MG63 (cell line): ENCODE measurements at places on chromosomes 16 and 17. TPM values are rescaled to one million over a fixed set of nuclear protein-coding genes. Genes with fewer than 3 reads are reported as not detected.

MFSD6L gene
- total RNA-seq, result not detected in 2 replicates

GRCh38 chr16:30399435-30400186 is 4.4 kb downstream of the ZNF48 start:
- DNase-seq, result no peak

MYO15B gene
- 0.15 and 4.7 TPM in 2 replicates for total RNA-seq

GRCh38 chr16:3295783-3296182 is 9.4 kb downstream of the TIGD7 start:
- DNase-seq, result no peak

GRCh38 chr17:75806822-75807500 is 22.4 kb downstream of the UNK start:
- no peak for DNase-seq

- no peak for DNase-seq
Measured at GRCh38 chr17:74491626-74492025, 25.2 kb downstream of the CD300A start.

OR3A2 gene
- total RNA-seq, result not detected in 2 replicates

TBC1D3 gene
- total RNA-seq, result not detected in 2 replicates

DNA sequence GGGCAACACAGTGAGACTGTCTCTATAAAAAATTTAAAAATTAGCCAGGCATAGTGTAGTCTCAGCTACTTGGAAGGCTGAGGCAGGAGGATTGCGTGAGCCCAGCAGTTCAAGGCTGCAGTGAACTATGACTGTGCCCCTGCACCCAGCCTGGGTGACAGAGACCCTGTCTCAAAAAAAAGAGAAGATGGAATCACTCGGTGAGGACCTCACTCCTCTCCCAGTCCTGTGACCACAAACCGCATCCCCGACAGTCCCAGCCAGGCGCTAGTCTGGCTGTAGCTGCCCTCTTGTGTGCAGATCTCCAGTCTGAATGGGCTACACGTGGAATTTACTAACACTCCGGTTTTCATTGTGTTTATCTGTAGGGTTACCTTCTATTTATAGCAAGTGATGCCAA is 11.1 kb downstream of the DEXI start:
- DNase-seq, result no peak

DNA sequence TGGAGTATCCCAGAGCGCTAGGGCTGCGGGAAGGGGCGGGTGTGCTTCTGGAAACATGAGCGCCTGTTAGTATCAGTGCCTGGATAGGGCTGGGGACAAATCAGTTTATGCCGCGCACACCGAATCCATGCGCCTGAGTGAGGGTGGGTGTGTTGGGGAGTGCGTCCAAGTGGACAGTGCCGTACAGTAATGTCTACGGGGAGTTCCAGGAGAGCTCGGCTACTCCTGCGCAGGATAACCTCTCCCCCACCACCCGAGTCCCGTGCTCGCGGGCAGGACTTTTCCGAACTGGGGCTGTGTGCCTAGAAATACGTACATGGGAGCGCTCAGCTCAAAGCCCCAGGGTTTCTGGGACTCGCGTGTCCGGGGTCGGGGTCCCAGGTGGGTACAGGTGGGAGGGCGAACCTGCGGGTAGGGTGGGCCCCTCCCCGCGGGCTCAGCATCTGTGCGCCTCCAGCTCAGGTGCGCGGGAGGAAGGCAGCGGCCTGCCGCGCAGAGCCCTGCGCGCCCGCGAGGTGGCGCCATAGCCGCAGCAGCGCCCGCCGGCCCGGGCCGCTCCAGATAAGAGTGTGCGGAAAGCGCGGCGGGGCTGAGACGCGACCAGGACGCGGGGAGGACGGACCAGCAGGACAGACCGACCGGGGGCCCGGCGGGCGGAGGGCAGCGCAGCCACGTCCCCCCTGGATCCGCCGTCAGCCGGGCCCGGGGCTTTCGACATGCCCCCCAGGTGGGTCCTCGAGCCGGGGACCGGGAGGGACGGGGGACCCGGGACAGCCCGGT is at the start of gene HIC1:
Gene HIC1 (plus strand): TSS at position 592 of the 780 bp plus-strand sequence. CDS start 1,588 bp downstream, outside the sequence.
- peak; percentile 69 for DNase-seq

ALOX12 gene
- total RNA-seq, result not detected in 2 replicates

CPHXL2 gene
- total RNA-seq, result not detected in 2 replicates

DNA sequence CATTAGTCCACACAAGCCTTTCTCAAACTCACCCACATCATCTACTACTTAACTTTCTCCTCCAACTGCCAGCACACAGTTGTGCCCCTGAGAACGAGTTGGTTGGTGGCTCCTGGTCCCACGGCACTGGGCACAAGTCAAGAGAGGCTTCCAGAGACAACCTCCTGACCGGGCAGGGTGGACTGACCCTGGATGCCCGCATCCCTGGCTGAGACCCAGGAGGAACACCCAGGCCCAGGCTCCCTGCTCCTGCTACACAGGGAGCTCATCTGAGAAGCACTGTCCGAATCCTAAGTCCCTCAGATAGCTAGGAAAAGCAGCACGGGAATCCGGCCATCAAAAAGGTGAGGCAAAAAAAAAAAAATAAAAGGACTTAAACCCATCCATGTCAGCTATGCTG is 29.0 kb downstream of the WDR45B start:
- no peak for DNase-seq

- no peak for DNase-seq
Measured at GRCh38 chr17:14748036-14748710, 447.3 kb downstream of the HS3ST3B1 start.

- DNase-seq, result no peak
Measured at GRCh38 chr16:305916-306626, 23.1 kb downstream of the PDIA2 start.

DNA sequence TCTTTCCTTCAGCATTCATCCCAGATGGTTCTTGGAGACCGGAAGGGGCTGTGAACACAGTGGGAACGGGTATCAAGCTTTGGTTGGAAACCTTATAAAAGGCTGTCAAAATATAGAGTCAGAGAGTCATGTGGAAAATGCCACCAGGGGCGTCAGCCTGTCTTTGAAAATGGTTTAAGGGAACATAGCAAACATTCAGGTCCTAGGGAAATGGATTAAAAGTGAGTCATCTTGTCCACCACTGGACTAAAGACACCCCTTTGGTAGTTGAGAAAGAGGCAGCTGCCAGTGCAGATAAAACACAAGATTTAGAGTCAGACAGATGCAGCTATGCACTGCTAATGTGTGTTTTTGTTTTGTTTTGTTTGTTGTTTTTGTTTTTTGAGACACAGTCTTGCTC is 47.8 kb upstream of the BCO1 start:
- DNase-seq, result no peak

SENP3 gene
- 85.6 and 106 TPM in 2 replicates for total RNA-seq

GRCh38 chr17:74866198-74866835 is 6.5 kb downstream of the FDXR start:
- no peak for DNase-seq

DNA sequence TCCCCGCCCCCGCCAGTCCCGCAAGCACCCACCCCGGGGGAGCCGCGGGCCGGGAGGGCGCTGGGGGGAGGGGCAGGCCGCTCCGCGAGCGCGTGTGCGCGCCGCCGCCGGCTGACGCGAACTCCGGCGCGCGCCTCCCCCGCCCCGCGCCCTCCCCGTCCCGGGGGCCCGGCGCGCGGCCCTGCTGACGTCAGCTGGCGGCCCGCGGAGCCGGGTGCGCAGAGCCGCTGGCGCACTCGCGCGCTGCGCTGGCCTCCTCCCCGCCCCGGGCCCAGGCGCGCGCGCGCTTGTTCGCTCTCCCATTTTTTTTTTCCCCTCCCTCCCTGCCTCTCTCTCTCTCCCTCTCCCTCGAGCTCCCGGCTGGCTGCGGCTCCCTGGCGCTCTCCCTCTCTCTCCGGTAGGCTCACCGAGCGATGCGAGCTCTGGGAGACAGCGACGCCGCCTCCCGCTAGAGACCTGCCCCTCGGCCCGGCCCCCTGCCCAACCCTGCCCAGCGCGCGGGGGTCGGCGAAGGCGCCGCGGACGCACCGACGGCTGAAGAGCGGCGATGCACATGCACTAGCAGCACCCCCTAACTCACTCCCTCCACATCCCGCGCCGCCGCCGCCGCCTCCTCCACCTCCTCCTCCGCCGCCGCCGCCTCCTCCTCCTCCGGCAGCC is at the start of gene GNAO1:
Gene GNAO1 (plus strand): TSS at position 334 of the 660 bp plus-strand sequence. CDS start 747 bp downstream, outside the sequence.
- DNase-seq, result peak; percentile 82

DNA sequence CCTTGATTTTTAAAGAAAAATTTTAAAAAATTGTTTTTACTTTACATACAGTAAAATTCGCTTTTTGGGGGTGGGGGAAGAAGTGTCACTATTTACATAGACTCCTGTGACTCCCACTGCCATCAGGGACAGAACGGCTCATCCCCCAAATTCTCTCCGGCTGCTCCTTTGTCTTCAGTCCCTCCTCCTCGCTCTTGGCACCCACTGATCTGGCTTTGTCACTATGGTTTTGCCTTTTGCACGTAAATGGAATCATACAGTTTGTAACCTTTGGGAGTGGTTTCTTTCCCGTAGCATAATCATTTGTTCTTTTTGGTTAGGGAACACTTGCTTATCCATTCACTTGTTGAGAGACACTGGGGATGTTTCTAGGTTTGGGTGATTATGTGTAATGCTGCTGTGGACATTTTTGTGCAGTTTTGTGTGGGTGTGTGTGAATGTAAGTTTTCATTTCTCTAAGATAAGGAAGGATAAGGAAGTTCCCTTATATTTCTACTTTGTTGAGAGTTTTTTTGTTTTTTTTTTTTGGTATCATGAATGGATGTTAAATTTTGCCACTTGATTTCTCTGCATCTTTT is 27.4 kb downstream of the RAB11FIP4 start:
- DNase-seq, result no peak

MYH2 gene
- 0.23 and 0.49 TPM in 2 replicates for total RNA-seq

GRCh38 chr17:28040406-28040805 is 2.1 kb upstream of the NLK start:
- no peak for DNase-seq

DNA sequence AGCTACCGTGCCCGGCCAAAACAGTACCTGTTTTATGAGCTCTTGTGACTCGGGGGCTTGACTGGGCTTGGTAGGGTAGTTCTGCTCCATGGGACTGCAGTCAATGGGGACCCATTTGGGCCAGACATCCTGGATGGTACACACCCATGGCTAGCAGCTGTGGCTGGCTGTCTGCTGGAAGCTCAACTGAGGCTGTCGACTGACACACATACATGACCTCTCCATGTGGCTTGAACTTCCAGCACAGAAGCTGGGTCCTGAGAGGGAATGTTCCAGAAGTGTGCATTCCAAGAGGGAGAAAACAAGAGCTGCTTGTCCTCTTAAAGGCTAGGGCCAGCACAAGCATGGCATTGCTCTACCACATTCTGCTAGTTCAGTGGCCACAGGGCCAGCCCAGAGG is 14.9 kb upstream of the NKD1 start:
- DNase-seq, result no peak

DNA sequence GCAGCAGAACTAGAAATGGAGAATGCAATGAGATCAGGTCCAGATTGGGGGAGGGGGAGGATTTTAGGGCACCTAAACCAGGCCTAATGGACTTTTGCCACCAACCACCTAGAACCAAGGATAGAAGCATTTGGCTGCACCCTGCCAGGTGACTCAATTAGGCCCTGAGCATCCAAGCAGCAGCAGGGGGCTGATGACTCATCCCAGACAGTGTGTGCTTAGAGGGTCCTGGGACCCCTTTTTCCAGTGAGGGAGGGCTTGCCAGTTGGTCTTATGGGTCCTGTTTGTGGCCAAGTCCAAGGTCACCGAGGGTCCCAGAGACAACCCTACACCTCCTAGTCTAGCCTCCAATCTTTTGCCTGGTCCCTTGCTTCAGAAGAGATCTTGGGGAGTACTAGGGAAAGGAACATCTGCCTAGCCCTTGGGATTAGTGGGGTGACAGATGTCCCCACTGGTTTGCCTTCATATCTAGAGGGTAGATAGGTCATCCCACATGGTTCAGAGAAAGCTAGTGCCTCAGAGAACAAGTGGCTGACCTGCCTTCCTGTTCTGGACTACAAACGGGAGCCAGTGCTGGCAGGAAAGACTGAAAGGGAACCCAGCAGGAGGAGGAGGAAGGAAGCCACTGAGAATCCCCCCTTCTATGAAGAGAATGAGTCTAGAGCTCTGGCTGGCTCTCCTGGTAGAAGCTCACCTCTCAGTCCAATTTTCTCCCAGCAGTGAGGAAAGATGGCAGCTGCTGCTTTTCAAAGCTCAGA is 1.6 kb upstream of the TBKBP1 start:
- DNase-seq, result peak; percentile 23

DNA sequence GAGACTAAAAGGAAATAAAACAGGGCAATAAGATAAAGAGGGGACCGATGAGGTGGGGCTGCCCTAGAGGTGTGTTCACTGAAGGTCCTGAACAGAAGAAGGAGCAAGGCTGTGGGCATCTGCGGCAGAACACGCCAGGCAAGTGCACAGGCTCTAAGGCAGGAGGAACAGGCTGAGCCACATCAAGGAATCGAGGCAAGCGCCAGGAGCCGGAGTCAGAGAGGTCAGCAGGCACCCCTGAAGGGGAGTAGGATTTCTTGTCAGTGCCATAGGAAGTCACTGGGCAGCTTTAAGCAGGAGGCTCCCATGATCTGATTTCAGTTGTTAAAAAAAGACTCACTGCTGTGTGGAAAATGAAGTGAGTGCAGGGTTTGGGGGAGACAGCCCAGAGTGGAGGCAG is 186.5 kb downstream of the KATNIP start:
- DNase-seq, result no peak

GRCh38 chr16:63442246-63442645 is 1406.0 kb upstream of the CDH8 start:
- no peak for DNase-seq
